ENCODE measurements at places on chromosomes 7 and 10. TPM values are rescaled to one million over a fixed set of nuclear protein-coding genes. Genes with fewer than 3 reads are reported as not detected.

Gene APBB1IP
- polyA plus RNA-seq, result not detected

Gene IRF5
- not detected for polyA plus RNA-seq

Gene SLC39A12
- 0.58 TPM for polyA plus RNA-seq

Gene MRC1
- not detected for polyA plus RNA-seq

Gene CALHM3
- not detected for polyA plus RNA-seq

Gene NKX1-2
- polyA plus RNA-seq, result 0.16 TPM

Gene HOXA1
- polyA plus RNA-seq, result not detected

Gene SPDYE5
- 0.25 TPM for polyA plus RNA-seq

Gene FAM131B
- polyA plus RNA-seq, result 0.35 TPM

Gene FAM237B
- polyA plus RNA-seq, result not detected

Gene FXYD4
- not detected for polyA plus RNA-seq

Gene SFTPA1
- not detected for polyA plus RNA-seq

Gene ZMYND11
- 24.6 TPM for polyA plus RNA-seq

Gene GOT1
- polyA plus RNA-seq, result 127 TPM

Gene AS3MT
- 0.59 TPM for polyA plus RNA-seq

Gene FAM25A
- not detected for polyA plus RNA-seq

Gene ELN
- polyA plus RNA-seq, result not detected

Gene HOXA11
- not detected for polyA plus RNA-seq

Gene OR9A2
- not detected for polyA plus RNA-seq

Gene PGAM2
- 6.0 TPM for polyA plus RNA-seq

Gene KCNH2
- 4.1 TPM for polyA plus RNA-seq

Gene HOXA5
- polyA plus RNA-seq, result not detected

Gene PNLIPRP3
- not detected for polyA plus RNA-seq

Gene BTBD16
- polyA plus RNA-seq, result not detected

Gene MINPP1
- polyA plus RNA-seq, result 14.3 TPM

Gene ADAM12
- polyA plus RNA-seq, result 1.7 TPM

Gene C7orf57
- 0.41 TPM for polyA plus RNA-seq

Gene C10orf143
- polyA plus RNA-seq, result 0.32 TPM

Gene EVX1
- polyA plus RNA-seq, result not detected

Gene FAM185A
- polyA plus RNA-seq, result 18.1 TPM

Gene RADIL
- polyA plus RNA-seq, result 0.52 TPM

Gene PRKRIP1
- 13.9 TPM for polyA plus RNA-seq

Gene FZD1
- polyA plus RNA-seq, result 5.5 TPM

Gene TMEM213
- polyA plus RNA-seq, result not detected

Gene HOXA3
- polyA plus RNA-seq, result not detected

Gene CDC14C
- not detected for polyA plus RNA-seq

Gene TAC1
- 336 TPM for polyA plus RNA-seq

Gene PKD2L1
- polyA plus RNA-seq, result not detected
